NB4 (cell line): ENCODE measurements at places on chromosomes 11 and 22.

DNA sequence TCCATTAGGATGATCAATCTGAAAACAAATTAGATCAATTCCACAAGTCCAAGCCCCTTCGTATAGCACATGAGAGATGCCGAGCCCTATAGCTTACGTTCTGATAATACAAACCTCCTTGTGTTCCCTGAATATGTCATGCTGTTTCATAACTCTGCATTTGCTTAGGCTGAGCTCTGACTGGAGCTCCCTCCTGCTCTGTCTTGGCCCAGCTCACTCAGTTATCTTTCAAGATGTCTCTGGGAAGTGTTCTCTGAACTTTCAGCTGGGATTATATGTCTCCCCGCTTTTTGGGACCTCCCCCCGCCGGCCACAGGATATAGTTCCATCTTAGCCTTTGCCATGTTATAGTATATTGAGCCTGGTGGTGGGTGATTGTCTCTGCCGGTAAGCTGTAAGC, 44.0 kb downstream of the FDX1 start:
- no peak for DNase-seq

- DNase-seq, result peak; percentile 45
These were observed 4.6 kb downstream of the CFL1 start for GRCh38 chr11:65853246-65853979.

DNA sequence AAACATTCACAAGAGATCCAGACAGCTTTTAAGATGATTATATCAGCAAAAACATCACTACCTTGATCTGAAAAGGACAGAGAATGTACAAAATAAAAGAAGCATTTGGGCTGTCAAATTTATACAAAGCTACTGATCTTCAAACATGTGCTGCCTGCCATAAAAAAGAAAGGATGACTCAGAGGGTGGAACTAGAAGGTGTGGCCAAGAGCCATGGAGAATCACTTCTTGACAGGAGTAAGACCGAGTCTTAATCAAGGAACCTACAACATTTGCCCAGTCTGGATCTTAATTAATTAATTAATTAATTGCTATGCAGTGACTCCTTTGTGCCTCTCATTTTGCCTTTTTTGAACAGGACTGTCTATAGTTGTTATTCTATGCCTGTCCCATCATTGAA, 33.2 kb downstream of the C11orf96 start:
- DNase-seq, result no peak

GRCh38 chr11:113376156-113376555, 11.4 kb upstream of the ANKK1 start:
- DNase-seq, result peak; percentile 23

DNA sequence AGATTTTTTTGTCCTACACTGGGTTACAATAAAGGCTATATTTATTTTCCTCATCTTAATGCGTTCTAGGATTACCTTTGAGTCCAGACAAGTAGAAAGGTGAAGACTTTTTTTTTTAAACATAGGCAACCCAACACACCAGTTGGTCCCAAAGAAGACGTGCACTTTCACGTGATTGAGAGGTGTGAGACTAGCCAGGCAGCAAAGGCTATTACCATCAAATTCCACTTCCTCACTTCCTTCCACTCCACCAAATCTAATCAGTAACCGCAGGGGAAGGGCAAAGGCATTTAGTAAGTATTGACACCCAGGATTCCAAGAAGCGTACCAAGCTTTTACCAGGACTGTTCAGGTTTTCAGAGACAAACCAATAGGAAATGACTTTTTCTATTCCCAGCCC, 109.3 kb downstream of the APIP start:
- no peak for DNase-seq

GRCh38 chr11:45163956-45164575, 17.6 kb downstream of the PRDM11 start:
- peak; percentile 39 for DNase-seq

DNA sequence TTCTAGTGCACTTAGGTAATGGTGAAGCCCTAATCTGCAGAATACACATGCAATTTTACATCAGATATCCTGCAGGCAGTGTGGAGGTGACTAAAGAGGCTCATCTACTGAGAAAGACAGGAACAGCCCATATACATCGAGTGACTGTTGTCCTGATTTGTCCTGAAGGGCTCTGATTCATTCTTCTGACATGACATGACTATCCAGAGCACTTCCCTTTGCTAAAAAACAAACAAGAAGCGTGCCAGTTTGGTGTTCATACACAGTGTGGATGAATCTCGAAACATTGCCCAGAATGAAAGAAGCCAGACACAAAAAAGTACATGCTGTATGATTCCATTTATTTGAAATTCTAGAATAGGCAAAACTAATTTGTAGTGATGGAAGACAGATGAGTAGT, 48.0 kb upstream of the AMPD3 start:
- peak; percentile 35 for DNase-seq

GRCh38 chr11:128789497-128790150, 77.5 kb downstream of the KCNJ1 start:
- DNase-seq, result no peak

GRCh38 chr11:6307876-6308275, 12.4 kb downstream of the CAVIN3 start:
- no peak for DNase-seq

GRCh38 chr22:44455151-44455962, 42.7 kb downstream of the RTL6 start:
- no peak for DNase-seq

DNA sequence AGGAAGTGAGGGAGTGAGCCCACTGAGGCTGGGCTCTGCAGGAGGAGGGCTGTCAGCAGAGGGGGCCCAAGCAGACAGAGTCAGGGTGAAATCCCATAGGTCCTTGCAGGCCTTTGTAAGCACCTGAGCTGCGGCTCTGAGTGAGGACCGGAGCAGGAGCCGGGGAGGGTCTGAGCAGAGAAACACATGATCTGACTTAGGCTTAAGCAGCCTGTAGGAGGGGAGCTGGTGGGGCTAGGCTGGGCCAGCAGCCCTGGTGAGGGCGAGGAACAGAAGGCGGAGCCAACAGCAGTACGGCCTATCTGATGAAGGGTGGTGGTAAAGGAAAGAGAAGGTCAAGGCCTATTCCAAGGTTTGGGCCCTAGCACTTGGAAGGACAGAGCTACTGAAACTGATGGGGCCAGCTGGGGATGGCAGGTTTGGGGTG, 26.9 kb upstream of the CBX7 start:
- DNase-seq, result no peak

DNA sequence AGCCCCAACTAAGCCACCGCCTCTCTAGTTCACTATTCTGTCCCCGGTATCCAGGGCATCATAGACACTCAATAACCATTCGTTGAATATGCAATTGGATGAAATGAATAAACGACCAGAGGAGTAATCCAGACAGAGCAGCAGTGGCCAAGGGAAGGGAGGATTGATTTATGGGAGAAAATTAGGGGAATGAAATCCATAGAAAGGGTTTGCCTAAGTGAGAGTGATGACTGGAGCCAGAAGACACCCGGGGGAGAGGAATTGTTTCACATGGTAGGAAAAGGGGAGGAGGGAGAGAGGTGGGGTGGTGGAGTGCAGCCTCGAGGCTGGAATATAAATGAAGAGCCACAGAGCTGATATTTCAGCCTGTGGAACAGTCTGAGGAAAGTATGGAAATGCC, 168.2 kb downstream of the COMMD9 start:
- DNase-seq, result no peak

GRCh38 chr22:28244757-28245156, 325.7 kb upstream of the PITPNB start:
- no peak for DNase-seq

DNA sequence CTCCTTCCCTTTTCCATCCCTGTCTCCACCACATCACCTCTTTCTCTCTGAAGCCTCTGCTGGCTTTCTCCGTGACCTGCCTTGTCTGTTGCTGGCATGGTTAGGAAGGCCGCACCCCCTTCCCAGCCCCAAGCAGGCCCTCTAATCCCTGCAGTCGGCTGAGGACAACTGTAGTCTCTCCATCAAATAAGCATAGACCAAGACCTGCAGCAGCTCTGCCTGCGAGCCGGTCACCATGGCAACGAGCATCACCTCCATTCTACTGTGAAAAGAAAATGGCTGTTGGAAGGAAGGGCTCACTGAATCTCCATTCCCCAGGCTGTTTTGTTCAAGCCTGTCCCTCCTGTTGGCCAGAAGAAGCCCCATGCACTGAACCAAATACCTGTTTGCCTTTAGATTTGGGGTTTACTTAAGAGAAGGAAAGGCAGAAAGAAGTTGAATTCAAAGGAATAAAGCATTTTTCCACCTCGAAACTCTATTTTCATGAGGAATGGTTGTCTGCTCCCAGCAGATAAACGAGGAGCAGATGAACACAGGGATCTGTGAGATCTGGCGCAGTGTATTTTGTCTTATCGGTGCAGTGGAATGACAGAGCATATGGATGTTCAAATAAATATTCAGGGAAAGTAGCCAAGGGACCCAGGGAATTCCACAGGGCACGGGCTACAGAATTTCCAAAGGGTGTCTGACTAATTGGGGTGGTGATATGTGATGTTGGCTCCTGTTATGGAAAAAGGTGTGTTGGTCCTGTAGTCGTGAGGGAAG, 113.1 kb upstream of the TTC12 start:
- no peak for DNase-seq

- peak; percentile 62 for DNase-seq
These were observed 7.4 kb upstream of the PELI3 start for GRCh38 chr11:66459138-66459778.
